ENCODE measurements at places on chromosomes 16 and 17.

- no peak for DNase-seq
These were observed 47.3 kb downstream of the C16orf82 start for GRCh38 chr16:27114006-27114405.

GRCh38 chr16:50800074-50800473 is 58.2 kb downstream of the CYLD start:
- DNase-seq: no peak

GRCh38 chr17:48484256-48484655 is 46.6 kb downstream of the HOXB1 start:
- DNase-seq: no peak

- DNase-seq: peak; percentile 75
These were observed 7.6 kb downstream of the AIPL1 start for GRCh38 chr17:6427279-6427781.

DNA sequence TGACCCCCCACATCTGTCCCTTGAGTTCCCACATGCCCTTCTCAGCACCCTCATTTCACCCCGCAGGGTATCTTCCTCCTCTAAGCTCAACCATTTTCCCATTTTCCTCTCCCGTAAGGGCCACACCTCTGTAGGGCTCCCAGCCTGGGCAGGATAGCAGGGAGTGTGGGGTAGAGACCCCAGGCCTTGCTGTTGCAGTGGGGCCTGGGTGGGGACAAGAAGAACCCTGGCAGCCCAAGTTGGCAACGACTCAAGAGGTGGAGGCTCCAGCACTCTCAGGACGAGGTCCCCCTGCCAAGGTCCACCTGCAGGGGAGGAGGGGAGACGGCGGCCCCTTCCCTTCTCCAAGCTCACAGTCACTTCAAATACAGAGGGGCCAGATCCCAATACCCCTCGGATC is 2.0 kb upstream of the TMEM92 start:
- DNase-seq: no peak

- no peak for DNase-seq
These were observed 30.8 kb upstream of the GAS7 start for GRCh38 chr17:10229181-10229580.

GRCh38 chr16:47592232-47592631 is 131.1 kb downstream of the PHKB start:
- DNase-seq: no peak

- DNase-seq: no peak
These were observed 179.6 kb upstream of the TNRC6C start for GRCh38 chr17:77778636-77779489.

- no peak for DNase-seq
These were observed 22.2 kb upstream of the WSCD1 start for GRCh38 chr17:6047966-6048365.

DNA sequence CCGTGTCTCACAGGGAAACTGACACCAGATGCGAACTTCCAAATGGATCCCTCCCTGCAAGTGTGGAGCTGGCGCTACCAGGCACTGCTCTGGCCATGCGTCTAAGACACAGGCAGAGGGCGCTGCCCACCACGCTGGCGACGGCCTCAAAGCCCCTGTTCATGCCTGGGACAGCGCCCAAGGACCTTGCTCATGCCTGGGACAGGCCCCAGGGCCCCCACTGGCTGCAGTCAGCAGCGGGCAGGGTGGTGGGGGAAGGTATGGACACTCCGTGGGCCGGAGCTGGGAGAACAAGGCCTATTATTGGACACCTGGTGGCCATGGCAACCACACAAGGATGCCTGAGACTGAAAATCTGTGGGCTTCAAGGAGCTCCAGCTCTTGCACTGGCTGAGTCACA is 8.8 kb downstream of the ZG16B start:
- peak; percentile 65 for DNase-seq

Data from immature natural killer cell (primary cell).